Suprapubic skin (tissue), 4 donors: ENCODE measurements at places on chromosomes 6 and 20.

DNA sequence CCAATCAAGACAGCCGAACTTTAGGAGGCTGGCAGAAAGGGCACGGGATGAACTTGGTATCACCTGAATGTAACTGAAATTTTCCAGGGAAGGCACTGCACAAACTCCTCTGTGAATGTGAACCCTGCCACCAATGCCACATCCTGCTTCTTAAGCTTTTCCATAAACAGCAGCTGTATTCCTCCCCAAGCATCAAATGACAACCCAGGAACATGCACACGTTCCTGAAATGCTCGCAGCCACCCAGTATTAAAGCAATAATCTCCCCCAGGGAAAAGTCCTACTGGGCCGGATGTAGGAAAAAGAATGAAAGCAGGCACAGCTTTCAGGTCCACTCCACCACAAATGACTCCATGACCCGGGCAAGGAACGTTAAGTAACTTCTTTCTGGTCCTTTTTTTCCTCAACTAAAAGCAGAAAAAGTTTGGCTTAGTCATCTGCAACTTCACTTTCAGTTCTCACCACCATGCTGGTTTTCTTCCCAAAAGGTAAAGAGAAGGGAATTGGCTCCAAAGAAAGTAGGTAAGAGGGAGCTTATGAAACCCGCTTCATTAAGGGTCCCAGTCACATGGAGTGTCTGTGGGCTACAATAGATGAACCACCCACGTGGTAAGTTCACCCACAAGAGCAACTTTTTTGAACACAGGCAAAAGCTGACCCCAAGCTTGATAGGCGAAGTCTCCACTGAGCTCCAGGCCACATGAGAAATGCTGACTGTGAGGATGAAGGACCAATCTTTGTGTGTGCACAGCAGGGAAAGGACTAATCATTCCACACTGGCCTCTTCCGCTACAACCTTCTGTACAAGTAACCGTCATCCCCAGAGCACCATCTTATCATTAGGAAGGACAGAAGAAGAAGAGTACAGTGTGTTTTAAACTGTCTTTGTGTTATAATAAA lies 90.1 kb downstream of the HIVEP2 start:
- peaks cover 23% of the 10 kb centered on the region for H3K4me1 ChIP-seq
- no peak overlapping the region for H3K27ac ChIP-seq
- H3K4me3 ChIP-seq = no peak overlapping the region
- DNase-seq = no peak

- H3K4me1 ChIP-seq = peaks cover 12% of the 10 kb centered on the region
These were observed 156.1 kb upstream of the AGPAT4 start for GRCh38 chr6:161429921-161430490.

GRCh38 chr6:130240232-130240631 lies 17.5 kb upstream of the SAMD3 start:
- no peak for DNase-seq
- no peaks in the 10 kb centered on the region for H3K27me3 ChIP-seq

- no peak overlapping the region for H3K27ac ChIP-seq
- no peaks in the 10 kb centered on the region for H3K36me3 ChIP-seq
These were observed 83.5 kb downstream of the TTLL2 start for GRCh38 chr6:167408235-167408869.

- H3K27ac ChIP-seq = peak within 1 kb of the TSS; percentile 87
- peaks cover 25% of the 10 kb centered on the region for H3K4me1 ChIP-seq
- DNase-seq = peak; percentile 85
- H3K27me3 ChIP-seq = no peaks in the 10 kb centered on the region
These were observed at the start of gene MAP7 for GRCh38 chr6:136550330-136551071. Gene MAP7, minus strand, starts transcription at chr6:136550422. Its CDS starts 14 bp downstream, at chr6:136550408.
